Stimulated activated CD8-positive, alpha-beta memory T cell treated with anti-CD3 and anti-CD28 coated beads, Interleukin-15, amount 100 ng/mL, for 1 hour (primary cell): ENCODE measurements at places on chromosomes 16 and 17.

DNA sequence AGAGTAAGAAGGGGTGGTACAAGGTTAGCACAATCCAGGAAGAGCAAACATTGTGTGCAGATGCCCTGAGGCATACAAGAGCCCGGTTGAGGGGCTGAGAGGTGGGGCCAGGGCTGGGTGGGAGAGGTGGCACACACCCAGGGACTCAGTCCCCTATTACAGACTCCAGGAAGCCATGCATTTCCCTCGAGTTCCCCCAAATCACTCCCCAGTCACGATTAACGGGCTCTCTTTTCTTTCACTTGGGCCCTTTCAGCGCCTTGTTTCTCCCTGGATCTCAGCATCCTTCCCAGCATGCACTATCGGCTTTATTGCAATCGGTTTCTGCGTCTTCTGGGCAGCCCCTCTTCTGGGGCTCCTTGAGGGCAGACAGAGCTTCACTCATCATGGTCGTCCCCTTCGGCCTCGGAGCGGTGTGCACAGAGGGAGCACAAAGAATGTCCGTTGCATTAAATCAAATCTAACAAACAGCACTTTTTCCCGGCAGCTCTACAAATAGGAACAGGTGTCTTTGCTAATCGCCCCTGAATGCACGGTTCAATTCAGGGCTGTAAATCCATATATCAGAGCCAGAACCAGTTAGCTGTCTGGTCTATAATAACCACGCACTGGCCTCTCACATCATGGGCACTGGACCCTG lies 184.6 kb upstream of the HSBP1 start:
- no peak for DNase-seq

- DNase-seq: no peak
Observed at GRCh38 chr16:71540-72401, 660 bp downstream of the RHBDF1 start.

DNA sequence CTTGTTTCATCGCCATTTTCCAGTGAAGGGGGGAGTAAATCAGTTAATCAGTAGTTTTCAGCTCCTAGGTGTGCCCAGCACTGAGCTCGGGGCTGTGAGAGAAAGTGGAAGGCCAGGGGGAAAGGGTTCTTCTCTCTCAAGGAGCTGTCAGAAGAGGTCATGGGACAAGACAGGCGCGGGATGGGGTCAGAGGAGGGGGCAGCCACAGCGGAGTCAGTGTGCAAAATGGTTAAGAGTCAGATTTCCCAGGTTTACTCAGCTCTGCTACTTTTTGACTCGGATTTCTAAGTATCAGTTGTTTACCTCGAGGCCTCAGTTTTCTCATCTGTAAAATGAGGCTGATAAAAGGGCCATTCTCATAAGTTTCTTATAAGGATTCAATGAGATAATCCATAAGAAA lies 4.3 kb upstream of the XYLT1 start:
- DNase-seq: no peak

GRCh38 chr17:64369007-64369893 lies 21.4 kb downstream of the PECAM1 start:
- DNase-seq: no peak

DNA sequence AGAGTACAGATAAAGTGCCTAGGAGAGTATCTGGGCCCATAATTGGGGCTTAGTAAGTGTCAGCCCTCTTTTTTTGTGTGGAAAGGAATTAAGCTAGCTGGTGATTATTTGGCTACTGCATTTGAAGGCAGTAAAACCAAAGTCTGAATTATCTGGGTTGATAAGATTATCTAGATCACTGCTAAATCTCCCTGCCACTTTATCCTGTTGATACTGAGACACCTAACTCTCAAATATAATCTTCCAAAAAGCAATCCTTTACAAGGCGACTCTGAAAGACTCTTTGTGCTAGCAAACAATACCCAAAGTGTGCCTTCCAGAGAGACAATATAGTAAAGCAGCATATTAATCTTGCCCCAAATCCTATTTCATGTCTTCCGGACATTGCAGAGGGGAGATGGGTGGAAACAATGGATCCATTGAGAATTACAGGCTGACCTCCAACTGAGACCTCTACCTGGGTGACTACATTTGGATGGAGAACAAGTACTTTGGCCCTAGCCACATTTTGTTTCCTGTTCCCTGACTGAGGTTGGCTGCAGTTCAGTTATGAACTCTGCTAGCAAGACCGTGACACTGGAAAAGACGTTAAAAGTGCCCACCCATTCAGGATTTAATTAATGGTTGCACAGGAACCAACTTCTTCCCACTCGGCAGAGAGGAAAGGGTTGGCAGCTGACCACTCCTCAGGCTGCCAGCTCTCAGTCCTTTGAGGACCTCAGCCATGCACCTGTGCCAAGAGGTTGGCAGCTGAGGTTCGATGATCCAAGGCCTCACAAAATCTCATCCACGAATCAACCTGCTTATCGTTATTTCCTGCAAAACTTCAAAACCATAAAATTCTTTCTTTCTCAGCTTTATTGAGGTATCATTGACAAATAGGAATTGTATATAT lies 72.6 kb downstream of the SYCE1L start:
- no peak for DNase-seq

DNA sequence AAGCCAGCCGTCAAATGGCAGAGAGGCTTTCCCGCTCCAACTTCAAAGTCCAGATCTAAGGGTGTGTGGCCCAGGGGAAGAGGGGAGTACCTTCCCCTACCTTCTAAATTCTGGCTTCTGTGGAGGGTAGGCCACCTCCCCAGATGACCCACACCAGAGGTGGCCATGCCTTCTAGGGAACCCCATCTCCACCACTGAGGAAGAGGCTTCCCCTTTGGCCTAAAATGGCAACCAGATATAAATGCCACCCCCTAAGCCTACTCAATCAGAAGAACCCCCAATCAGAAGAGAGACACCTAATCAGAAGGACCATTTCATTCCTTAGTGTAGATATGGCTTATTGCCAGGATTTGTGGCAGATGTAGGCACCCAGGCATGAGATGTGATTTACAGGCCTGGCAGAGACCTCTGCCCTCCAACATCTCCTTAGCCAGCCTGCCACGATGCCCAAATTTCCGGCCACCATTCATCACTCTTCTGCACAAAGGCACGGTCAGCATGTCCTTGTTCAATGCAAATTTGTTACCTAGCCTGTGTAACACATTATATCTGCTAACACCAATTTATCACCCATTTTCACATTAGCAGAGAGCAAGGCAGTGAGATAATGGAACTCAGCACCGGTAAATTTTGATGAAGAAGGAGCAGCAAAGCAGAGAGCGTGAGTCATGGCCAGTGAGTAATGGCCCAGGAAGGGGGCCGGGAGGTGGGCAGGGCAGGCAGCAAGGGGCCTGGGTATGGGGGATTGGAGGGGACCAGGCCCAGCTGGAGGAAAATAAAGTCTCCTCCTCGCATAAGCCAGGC lies 1.2 kb upstream of the MGAT5B start:
- DNase-seq: no peak

DNA sequence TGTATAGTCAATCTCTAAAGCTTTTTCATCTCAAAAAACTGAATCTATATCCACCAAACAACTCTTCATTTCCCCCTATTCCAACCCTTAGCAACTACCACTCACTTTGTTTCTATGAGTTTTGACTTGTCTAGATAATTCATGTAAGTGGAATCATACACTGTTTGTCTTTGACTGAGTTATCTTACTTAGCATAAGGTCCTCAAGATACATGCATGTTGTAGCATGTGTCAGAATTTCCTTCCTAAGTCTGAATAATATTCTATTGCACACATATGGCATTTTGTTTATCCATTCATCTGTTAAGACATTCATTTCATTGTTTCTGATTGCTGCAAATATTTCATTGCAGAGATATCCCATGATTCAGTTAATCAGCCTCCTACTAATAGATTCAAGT lies 72.2 kb downstream of the SSH2 start:
- no peak for DNase-seq

GRCh38 chr16:10619271-10619849 lies 39.0 kb upstream of the EMP2 start:
- no peak for DNase-seq

DNA sequence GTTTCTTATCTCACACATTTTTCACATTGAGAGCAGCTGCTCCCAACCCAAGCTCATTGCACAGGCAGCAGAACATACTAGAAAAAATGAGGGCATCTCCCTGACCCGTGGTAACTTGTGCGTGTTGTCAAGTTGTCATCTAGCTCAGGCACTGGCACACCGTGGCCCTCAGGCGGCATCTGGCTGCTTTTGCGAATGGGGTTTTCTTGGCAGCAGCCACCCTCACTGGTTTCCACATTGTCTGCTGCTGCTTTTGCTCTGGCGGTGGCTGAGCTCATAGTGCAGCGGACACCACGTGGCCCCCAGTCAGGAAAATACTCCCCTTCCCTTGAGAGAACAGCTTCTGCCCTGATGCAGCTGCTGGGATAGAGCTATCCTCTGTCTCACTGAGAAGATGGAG lies 9.4 kb upstream of the TEDC2 start:
- DNase-seq: no peak

DNA sequence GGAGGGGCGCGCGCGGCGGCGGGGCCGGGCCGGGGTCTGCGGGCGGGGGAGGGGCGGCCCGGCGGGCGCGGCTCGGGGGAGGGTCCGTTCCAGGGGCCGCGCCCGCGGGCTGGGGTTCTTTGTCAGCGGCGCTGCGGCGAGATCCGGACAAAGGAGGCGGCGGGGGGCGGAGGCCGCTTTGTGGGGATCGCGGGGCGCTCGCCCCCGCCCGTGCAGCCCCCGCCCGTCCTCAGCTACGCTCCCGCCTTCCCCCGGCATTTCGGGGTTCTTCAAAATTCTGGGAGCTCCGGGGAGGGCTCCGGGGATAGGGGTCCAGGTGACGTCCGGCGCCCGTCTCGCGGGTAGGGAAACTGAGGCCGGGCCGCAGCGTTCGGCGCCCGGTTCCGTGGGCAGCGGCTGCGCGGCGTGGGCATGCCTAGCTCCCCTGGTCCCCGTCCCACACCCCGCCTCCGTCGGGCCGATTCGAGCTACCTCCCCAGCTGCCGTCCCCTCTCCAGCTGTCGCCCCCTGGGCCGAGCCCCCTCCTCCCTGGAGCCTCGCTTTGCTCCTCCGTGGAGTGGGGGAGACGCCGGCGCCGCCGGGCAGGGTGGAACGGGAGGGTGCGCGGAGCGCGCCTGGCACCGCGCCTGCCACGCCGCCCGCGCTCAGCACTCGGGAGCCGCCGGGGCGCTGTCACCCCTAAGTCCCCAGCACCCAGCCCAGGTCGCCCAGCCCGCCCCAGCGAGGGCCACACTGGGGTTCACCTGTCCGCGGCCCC lies 546 bp downstream of the SNN start:
- DNase-seq: no peak

- no peak for DNase-seq
Observed at GRCh38 chr16:30923554-30924075, at the start of gene FBXL19. FBXL19 (plus strand) TSS chr16:30923572; CDS start chr16:30925755, 2,183 bp downstream.

- no peak for DNase-seq
Observed at GRCh38 chr16:56830669-56831068, 34.3 kb upstream of the SLC12A3 start.
